ENCODE measurements at places on chromosomes 1 and 21.

DNA sequence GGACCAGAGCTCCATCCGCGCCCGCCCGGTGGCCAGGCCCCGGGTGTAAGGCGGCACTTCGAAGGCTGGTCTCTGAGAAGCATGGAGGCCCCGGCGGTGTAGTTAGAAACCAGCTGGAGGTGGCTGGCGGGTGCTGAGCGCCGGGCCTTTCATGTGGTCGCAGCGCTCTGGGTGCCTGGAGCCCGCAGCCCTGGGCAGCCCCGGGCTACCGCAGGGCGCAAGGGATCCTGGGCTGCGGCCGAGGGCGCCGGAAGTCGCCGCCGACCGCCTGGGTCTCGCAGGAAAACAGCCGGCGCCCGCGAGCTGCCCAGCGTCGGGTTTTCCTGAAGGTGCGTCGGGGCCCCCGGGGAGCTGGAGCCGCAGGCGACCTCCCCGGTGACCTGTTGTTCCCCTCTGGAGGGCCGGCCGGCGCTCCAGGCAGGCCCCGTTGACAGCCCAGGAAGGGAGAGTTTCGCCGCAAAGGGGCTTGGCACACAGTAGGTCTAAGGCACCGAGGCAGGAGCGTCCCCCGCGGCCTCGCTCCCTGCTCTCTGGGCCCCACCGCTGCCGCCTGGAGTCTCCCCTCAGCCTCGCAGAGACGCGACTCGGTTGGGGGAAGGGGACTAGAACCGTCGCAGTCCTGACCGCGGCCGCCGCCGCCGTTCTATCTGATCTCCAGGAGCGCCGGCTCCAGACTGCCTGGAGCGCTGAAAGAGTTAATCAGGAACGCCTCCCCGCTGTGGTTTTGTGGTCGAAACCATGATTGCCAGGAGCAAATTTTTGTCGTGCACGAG, 2.7 kb downstream of the GRHL3 start:
- peak; percentile 87 for DNase-seq

DNA sequence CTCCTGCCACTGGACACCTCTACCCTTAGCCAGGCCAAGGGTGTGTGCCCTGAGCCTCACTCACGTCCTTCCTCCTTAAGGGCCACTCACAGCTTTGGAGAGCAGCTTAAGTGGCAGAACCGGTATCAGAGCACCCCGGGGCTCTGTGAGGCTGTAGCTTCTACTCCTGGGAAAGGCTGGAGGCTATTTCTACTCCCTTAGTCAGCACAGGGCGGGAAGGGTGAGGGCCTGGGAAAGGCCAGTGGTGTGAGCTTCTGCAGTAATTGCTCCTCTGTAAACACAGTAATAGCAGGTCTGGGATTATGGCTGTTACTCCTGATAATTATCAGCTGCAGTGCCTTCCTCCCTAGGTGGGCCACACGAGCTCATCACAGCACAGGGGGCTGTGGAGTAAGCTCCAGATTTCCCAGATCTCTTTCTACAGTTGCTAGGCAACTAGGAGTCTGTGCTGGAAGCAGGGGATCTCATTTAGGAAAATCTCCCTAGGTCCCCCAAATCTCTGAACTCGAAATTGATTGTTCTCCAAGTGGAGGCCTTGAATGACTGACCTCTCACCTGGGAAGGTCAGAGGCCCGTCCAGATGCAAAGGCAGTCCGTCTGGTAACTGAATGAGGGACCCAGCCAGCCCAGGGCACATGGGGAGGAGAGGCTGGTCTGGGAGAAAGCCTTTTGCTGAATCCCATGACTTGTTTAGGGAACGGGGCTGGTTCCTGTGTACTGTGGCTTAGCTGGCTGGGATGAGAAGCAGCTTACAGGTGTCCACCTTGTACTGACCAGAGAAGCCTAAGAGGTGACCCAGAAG, 29.3 kb downstream of the IER5 start:
- peak; percentile 41 for DNase-seq

DNA sequence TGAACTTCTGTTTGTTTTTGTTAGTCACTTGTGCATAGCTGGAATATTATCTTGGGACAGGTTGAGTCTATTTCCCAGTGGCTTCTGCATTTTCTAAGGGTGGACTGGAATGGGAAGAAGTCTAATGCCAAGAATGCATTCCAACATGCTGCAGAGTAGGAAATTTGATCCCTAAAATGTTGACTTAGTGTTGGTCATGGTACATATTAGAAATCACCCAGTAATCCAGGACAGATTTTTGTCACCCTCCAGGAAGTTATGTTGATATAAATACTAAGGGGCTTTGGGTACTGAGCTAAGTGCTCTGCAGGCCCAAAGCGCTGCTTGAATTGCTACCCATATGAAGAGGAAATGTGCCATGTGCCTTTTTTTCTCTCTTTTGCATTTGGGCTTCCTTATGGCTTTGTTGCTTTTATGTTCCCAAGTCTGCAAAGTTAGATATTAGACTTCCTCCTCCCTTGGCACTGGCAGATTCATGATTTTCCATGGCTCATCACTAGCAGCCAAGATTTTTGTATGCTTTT, 10.0 kb downstream of the ARID1A start:
- no peak for DNase-seq

DNA sequence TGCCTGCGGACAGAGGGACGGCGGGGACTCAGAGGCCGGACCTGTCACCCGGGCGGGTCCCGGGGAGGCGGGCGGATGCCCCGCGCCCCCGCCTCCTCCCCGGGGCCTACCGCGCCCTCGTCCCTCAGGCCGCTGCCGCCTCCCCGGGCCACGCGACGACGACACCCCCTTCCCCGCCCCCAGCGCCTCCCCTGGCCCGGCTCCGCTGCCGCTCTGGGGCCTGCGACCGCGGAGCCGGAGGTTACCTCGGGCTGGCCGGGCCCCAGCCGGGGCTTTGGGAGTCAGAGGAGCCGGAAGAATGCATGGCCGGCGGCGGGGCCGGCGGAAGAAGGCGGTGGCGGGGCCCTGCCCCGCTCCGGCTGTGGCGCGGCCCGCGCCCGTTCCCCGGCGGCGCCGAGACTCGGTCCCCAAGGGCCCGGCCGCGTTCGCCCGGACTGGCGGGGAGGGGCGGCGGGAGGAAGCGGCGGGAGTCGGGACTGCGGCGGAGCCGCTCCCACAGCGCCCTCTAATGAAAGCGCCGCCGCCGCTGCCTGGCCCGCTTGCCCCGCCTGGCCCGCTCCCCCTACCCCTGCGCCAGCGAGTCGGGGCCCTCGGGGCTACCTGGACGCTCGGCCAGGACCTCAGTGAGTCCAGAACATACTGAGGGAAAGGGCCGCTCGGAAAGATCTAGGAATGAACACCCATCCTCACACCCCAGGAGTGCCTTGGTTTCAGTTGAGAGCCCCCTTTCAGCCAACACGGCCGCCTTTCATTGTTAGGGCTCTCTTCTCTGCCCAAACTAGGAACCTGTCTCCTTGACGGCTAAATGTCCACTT, at the start of gene LPGAT1:
TSS of gene LPGAT1 (minus strand) at position 436 of the 815 bp plus-strand sequence. CDS start 1,467 bp downstream, outside the sequence.
- DNase-seq: peak; percentile 38

- no peak for DNase-seq
Observed at GRCh38 chr1:94769551-94769950, 50.6 kb upstream of the SLC44A3 start.

- DNase-seq: no peak
Observed at GRCh38 chr1:180428782-180429695, 73.3 kb downstream of the ACBD6 start.

DNA sequence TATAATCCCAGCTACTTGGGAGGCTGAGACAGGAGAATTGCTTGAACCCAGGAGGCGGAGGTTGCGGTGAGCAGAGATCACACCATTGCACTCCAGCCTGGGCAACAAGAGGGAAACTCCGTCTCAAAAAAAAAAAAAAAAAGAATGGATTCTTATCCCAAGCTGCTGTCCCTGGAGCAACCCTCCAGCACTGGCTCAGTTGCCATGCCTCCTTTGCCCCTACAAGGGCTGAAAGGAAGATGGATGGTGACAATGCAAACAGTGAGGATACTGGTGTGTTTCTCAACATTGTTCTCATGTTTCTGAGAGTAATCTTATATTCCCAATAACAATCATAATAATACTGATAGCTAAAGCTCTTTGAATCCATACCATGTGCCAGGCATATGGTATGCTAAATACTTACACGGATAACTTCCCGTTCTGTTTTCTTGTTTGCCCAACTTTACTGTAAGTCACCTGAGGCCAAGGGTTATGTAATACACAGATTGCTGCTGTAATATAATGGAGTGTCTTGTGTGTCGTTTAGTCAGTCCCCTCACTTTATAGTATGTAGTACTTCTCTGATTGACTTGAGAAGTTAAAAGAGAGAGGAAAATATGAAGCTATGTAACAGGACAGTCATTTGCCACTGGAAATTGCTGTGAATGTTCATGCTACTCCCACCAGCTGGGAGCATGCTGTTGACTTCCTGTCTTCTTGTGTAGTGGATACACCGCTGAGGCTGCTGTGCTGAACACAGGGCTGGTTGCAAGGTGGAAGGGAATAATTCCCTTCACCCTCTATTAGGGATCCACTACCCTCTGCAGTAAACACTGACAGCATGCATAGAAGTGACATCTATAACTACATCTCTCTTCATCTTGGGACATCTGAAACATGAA, 153.6 kb downstream of the CNIH3 start:
- DNase-seq: peak; percentile 4

GRCh38 chr1:39426346-39426745, 65.1 kb upstream of the BMP8A start:
- DNase-seq: no peak

DNA sequence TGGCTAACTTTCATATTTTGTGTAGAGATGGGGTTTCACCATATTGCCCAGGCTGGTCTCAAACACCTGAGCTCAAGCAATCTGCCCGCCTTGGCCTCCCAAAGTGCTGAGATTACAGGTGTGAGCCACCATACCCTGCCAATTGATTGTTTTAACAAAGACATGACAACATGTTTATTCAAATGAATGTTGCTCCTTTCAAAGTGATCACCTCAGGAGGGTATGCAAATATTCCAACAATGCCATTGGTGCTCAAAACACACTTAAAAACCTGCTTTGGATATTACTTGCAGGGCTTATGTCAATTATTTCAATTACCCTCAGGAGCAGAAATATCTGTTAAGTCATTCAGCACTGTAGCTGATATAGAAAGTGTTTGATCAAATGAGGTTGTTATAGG, 7.9 kb downstream of the LAX1 start:
- no peak for DNase-seq

DNA sequence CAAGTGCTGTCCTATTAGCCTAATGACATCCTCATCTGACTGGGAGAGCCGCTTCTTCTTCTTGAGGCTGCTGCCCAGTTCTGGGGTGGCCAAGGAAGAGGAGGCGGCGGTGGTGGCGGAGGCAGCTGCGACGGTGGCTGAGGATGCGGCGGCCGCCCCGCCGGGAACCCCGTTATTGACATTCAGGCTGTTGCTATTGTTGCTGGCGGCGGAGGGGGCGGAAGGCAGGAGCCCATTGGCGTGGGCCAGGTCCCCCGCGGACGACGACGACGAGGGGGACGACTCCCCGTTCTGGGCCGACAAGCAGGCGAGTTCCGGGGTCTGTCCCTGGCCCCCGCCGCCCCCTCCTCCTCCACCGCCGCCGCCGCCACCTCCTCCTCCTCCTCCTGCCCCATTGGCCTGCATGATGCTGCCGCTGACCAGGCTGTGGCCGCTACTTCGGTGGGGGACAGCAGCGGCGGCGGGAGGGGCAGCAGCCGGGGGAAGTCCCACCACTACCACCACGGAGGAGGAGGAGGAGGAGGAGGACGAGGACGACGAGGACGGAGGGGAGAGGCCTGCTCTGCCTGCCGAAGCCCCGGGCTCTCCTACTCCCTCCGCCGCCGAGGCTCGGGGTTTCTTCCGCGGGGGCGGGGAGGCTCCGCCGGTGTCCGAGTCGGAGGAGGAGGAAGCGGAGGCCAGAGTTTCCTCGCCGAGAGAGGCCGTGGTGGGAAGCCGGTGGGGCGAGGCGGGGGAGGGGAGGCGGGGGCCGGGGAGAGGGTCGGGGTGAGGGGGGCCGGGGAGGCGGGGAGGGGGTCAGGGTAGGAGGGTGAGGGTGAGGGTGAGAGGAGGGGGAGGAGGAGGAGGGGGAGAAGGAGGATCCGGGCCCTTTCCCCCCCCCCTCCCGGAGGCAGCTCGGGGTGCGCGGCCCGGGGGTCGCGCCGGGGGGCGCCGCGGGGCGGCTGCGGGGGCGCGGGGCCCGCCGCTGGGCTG, 610 bp downstream of the WDR26 start:
- peak; percentile 19 for DNase-seq

- peak; percentile 17 for DNase-seq
Observed at GRCh38 chr1:112988367-112988766, 32.4 kb upstream of the SLC16A1 start.

Measured in amniotic epithelial cell (primary cell).